Endothelial cell of umbilical vein (primary cell): ENCODE measurements at places on chromosomes 4 and X. TPM values are rescaled to one million over a fixed set of nuclear protein-coding genes. Genes with fewer than 3 reads are reported as not detected.
A peak's percentile ranks its signal among the peaks of the same experiment; 100 is the strongest.

DNA sequence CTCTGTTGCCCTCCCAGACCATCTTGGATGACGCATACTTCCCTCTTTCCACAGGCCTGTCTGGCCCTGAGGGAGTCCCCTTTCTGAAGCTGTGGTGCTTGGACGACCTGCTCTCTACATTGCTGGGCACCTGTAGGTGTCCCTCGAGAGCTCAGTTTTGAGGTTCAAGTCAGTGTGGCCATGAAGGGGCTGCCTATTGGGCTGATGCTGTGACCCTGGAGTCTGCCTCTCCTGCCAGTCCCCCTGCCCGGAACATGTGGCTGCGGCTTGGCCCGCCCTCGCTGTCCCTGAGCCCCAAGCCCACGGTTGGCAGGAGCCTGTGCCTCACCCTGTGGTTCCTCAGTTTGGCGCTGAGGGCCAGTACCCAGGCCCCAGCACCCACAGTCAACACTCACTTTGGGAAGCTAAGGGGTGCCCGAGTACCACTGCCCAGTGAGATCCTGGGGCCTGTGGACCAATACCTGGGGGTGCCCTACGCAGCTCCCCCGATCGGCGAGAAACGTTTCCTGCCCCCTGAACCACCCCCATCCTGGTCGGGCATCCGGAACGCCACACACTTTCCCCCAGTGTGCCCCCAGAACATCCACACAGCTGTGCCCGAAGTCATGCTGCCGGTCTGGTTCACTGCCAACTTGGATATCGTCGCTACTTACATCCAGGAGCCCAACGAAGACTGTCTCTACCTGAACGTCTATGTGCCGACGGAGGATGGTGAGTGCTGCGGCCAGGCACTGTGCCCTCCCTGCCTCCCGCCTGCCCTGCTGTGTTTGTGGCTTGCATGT, 3.0 kb downstream of the NLGN3 start:
- DNase-seq: no peak

DNA sequence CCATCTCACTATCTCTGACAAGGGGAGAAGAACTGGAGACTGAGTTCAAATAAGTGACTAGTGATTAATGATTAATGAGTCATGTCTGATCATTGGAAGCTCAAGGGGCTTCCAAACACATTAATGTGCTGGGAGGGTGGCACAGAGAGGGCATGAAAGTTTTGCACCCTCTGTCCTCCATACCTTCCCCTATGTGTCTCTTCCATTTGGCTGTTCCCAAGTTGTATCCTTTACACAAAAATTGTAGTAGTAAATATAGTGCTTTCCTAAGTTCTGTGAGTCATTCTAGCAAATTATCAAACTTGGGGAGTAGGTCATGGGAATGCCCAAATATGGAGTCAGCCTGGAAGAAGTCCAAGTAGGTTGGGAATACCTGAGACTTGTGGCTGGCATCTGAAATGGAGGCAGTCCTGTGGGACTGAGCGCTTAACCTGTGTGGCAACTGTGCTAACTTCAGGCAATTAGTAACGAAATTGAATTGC, 4.1 kb upstream of the FAM200B start:
- peak; percentile 43 for DNase-seq

DNA sequence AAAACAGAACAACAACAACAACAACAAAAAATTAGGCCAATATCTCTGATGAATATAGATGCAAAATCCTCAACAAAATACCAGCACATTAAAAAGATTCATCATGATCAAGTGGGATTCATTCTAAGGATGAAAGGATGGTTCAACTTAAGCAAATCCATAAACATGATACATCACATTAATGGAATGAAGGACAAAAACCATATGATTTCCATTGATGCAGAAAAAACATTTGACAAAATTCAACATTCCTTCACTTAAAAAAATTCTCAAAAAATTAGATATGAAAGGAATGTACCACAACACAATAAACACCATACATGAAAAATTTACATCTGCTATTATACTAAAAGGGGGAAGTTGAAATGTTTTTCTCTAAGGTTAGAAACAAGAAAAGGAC, 103.3 kb downstream of the IL15 start:
- no peak for DNase-seq

The AKAP14 gene
- not detected in 2 replicates for total RNA-seq

DNA sequence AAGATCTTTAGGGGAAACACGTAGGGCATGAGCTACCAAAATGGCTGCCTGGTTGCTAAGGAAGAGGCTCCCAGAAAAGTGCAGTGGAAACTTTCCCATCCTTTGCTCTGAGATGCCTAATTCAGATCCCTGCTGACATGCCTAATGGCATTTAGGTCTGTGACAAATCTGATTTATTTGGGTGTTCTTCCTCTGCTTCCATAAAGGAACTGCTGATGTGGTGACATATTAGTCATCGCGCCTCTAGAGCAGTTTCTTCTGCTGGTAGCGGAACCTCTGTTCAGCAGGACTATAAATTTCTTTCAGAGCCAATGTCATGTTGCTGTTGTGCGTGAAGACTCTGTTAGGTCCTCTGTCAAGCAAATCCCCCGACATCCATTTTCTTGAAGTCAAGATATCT, 310.0 kb downstream of the PDHA2 start:
- peak; percentile 2 for DNase-seq

GRCh38 chr4:72629540-72629939, 60.5 kb upstream of the ADAMTS3 start:
- DNase-seq: no peak

- no peak for DNase-seq
These were observed 760 bp downstream of the UGT8 start for GRCh38 chr4:114599231-114599902.

DNA sequence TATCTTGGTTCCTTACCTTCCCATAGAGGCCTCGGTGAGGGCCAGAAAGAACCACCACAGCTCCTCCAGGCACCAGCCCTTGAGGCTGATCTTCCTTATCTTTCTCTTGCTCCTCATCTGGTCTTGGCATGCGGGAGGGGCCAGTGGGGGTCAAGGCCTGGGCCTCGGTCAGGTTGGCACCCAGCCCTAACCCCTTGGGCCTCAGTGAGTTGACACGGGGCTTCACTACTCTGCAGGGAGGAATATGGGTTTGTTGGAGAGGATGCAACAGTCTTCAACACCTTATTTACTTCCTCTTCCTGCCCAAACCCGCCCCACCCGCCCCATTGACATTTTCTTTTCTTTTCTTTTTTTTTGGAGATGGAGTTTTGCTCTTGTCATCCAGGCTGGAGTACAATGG, 6.0 kb downstream of the GPKOW start:
- no peak for DNase-seq

DNA sequence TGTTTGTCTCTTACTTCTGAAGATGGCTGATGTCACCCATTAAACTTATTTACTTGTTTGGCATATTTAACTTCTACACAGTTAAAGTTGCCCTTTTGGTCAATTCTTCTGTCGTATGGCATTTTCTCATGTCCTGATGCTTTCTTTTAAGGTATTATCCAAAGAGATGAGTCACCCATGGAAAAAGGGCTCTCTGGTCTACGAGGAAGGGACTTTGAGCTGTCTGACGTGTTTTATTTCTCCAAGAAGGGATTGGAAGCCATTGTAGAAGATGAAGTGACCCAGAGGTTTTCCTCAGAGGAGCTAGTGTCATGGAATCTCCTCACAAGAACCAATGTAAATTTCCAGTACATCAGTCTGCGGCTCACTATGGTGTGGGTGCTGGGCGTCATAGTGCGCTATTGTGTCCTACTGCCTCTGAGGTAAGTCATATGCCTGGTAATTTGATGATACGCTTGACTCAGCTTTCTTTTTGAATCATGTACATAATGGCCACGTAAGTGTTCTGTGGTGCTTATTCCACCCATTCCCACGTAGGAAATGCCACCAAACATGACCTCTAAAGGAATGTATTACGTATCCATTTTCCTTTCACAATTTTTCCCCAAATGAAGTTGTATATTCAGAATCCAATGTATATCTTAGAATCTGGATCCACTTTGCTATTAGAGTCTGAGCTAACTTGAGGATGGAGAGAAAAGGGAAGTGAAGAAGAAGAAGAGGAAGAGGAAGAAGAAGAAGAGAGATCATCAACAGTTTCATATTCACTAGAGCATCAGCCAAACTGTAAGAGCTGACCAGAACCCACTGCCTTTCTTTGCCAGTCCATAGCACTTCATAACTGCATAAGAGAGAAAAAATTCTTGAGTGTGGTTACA, 45.7 kb downstream of the GPAT3 start:
- no peak for DNase-seq

- DNase-seq: no peak
These were observed 7.2 kb downstream of the SCARB2 start for GRCh38 chr4:76206222-76206942.

DNA sequence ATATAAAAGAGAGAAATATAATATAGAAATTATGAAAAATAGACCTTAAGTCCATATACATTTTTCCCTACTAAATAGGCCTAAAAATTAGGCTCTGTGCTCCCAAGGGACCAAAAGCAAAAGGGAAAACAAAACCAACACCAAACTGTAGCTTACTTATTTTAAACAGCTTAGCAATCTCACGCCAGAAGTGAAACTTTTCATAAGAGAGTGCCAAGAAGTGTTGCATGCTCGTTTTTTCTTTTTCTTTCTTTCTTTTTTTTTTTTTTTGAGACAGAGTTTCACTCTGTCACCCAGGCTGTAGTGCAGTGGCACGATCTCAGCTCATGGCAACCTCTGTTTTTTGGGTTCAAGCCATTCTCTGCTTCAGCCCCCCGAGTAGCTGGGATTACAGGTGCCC, 250.4 kb downstream of the TMA16 start:
- no peak for DNase-seq

DNA sequence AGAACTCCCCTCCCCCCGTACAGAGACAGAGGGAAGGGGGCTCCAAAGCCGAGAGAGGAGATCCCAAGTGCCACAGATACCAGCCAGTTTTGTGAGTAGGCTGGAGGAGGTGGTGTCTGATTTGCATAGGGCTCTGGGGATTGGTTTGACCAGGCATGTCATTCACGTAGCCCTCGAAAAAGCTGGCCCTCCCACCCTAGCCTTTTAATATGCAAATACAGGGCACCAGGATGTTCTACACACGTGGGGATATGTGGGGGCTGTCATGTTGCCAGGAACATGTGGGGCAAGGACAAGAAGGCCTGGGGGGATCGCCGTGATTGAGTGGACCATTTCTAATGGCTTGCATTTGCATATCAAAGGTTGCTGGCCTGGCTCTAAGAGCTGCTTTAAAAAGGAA, 272.9 kb downstream of the PPP1R2C start:
- no peak for DNase-seq

The H2BW2 gene
- total RNA-seq: not detected in 2 replicates

DNA sequence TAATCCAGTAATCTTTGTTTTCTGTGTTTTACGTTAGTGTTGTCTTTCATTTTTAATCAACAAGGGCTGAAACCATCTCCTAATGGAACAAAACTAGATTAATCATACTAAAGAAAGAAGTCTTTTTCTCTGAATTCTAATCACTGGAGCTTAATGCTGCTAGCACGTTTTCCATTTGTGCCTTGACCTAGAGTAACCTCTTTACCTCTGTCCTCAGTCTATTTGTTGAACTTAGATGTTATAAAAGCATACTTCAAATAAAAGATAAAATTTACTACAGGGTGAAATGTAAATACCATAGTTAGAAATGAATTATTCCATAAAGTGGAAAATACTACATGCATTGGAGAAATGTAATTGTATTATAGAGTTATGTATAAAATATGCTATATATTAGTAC, 207.1 kb downstream of the NKX6-1 start:
- no peak for DNase-seq

DNA sequence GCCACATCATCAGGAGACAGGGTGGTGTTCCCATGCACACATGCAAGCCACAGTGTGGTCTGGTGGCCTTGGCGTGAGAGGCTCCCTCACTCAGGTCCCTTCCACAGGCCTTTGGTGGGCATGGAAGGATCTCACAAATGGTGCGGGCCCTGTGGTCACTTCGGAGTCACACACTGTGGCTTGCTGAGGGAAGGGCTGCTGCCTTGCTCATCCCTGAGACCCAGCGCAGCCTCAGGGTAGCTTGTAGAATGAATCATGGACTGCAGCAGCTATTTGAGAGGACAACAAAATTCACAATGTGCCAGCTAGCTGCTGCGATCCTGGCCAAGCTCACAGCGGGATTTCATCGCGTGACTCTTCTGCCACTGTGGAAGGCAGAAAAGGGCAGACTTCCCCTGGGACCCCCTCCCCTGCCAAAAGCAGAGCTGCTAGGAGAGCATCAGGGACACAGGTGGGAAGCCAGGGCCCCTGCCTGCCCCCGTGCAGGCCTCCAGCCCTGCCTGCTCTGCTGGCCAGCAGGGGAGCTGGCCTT, 106.4 kb downstream of the ABLIM2 start:
- no peak for DNase-seq

DNA sequence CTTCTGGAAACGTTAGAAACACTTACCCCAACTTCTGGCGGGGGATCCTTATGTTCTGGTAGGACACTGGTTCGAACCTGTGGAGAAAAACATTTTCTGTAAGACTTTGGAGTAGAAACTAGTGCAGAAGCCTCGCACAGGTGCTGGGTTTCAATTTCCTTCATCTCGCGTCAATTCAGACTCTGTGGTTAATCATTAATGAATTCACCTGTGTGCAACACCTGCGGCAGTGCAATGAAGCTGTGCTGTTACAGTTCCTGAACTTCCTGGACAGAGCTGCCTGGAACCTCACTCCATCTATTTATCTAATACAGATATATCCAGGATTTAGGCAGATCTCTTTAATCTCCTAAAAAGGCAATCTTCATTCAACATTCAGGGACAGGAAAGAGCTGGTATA, 531.4 kb downstream of the INPP4B start:
- DNase-seq: no peak

DNA sequence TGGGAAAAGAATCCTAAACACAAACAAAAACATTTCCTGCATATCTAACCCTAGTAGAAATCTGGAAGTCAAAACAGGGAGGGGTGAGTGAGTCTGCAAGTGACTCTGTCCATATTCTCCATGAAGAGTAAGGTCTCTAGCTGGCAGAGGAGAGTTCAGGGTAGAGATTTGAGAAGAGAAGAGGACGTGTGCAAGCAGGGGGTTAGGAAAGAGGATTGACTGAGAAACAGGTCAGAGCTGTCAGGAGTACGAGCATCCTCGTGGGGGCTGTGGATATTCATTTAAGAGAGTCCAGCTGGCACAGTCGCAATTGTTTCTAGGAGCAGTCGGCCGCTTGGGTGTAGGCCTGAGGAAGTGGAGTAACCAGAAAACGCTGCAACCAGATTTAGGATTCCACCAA, 27.9 kb downstream of the PROM1 start:
- DNase-seq: peak; percentile 28

The TMEM271 gene
- not detected in 2 replicates for total RNA-seq

DNA sequence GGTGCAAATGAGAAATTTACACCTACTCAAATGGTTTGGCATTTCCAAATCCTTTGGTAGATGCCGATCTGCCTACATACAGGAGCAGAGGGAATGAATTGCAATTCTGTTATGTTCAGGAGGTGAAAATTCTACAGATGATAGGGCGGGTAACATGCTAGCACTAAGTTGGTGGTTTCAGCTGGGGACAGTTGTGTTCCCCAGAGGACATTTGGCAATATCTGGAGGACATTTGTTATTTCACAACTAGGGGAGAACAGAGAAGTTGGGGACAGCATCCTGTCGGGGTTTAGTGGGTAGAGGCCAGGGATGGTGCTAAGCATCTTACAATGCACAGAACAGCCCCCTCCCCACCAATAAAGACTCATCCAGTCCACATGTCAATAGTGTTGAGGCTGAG, 96.5 kb upstream of the PUDP start:
- DNase-seq: no peak

- no peak for DNase-seq
These were observed 63.4 kb downstream of the CCKAR start for GRCh38 chr4:26426892-26427291.

- DNase-seq: no peak
These were observed 14.3 kb downstream of the CFAP99 start for GRCh38 chr4:2432991-2433530.
